ENCODE measurements at places on chromosomes 3 and 15.

DNA sequence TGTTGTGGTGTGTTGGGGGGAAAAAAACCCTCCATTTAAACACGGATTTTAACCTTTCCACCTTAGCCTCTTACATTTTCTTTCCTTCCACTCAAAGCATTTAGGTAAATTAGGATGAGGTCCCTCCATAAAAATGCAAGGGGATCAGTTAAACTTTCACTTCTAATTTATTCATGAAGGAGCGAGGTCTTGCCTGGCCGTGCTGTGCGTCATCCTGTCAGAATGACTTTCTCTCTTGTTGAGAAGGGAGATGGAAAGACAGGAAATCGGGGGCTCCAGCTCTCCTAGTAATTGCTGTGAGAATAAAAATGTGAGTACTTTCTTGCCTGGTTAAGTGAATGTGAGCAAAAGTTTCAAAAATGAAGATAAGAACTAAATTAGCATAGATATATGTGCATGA is 962.3 kb upstream of the NR2F2 start:
- no peak overlapping the region for H3K27ac ChIP-seq
- H3K4me1 ChIP-seq: no peaks in the 10 kb centered on the region
- no peak overlapping the region for H3K4me3 ChIP-seq
- H3K27me3 ChIP-seq: no peaks in the 10 kb centered on the region

GRCh38 chr15:58484791-58485600 is 53.2 kb downstream of the LIPC start:
- peak; percentile 52 for DNase-seq
- H3K27me3 ChIP-seq: no peaks in the 10 kb centered on the region
- H3K4me3 ChIP-seq: peak overlapping the region; percentile 60
- peak overlapping the region; percentile 88 for H3K27ac ChIP-seq

GRCh38 chr3:121491683-121492320 is 54.0 kb downstream of the POLQ start:
- no peak overlapping the region for H3K27ac ChIP-seq
- DNase-seq: no peak
- H3K4me3 ChIP-seq: no peak overlapping the region

DNA sequence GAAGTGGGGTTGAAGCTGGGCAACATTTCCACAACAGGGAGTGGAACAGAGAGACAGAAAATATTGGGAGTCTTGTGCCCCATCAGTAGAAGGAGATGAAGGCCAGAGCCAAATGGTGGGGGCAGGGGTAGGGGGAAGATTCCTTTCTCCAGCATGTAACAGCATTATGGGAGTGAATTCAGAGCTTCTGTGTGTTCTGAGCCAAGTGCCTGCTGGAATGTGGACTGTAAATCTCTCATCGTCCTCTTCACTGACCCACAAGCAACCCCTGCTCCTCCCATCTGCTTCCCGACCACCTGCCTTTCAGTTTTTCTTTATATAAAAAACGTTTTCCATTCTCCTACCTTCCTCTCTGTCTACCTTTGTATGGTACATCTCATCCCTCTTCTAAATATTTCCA is 344.2 kb upstream of the TPRG1 start:
- peaks cover 1% of the 10 kb centered on the region for H3K4me1 ChIP-seq
- H3K27ac ChIP-seq: no peak overlapping the region
- H3K4me3 ChIP-seq: no peak overlapping the region
- H3K36me3 ChIP-seq: no peaks in the 10 kb centered on the region

- H3K4me1 ChIP-seq: no peaks in the 10 kb centered on the region
- H3K27ac ChIP-seq: no peak overlapping the region
- no peaks in the 10 kb centered on the region for H3K36me3 ChIP-seq
- H3K27me3 ChIP-seq: no peaks in the 10 kb centered on the region
Measured at GRCh38 chr3:111031538-111031937, 40.1 kb upstream of the NECTIN3 start.

- peak overlapping the region; percentile 92 for H3K4me3 ChIP-seq
- H3K27me3 ChIP-seq: no peaks in the 10 kb centered on the region
- peaks cover 11% of the 10 kb centered on the region for H3K36me3 ChIP-seq
- peak overlapping the region; percentile 1 for H3K27ac ChIP-seq
- no peak for DNase-seq
Measured at GRCh38 chr3:197734667-197735318, 1.9 kb downstream of the RUBCN start.

GRCh38 chr3:23389089-23389488 is 186.0 kb downstream of the UBE2E2 start:
- no peak for DNase-seq
- no peak overlapping the region for H3K4me3 ChIP-seq

GRCh38 chr15:34813446-34814190 is 18.3 kb upstream of the ACTC1 start:
- no peak overlapping the region for H3K27ac ChIP-seq
- peaks cover 46% of the 10 kb centered on the region for H3K27me3 ChIP-seq
- no peak overlapping the region for H3K4me3 ChIP-seq
- DNase-seq: no peak

DNA sequence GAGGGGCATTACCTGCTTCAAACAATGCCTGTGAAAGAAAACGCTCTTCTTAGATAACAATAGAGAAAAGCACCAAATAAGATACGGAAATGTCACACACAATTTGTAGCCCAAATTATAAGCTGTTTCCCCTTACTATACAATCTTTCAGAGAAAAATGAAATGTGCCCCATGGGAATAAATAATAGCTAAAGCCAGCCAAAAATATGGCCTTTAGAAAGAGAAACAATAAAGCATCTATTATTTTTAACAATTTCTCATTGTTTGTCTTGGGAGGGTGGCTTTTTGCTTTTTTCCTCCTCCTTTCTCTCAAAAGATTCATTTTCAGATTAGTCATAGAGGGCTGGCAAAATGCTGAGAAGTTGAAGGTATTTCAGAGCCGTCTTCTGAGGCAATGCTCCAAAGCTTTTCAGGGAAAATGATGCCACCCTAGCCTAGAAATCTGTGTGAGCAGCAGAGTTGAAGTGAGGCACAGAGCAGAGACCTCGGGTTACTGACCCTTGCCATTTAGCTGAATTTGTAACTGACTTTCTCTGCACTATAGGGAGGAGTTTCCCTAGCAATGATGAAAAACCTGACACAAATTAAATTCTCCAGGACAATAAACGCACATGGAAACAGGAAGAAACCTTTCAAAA is 86.3 kb upstream of the PRICKLE2 start:
- H3K36me3 ChIP-seq: no peaks in the 10 kb centered on the region
- no peak overlapping the region for H3K4me3 ChIP-seq
- DNase-seq: no peak
- H3K27ac ChIP-seq: no peak overlapping the region
- H3K27me3 ChIP-seq: no peaks in the 10 kb centered on the region

GRCh38 chr15:92810418-92811138 is 89.5 kb upstream of the CHD2 start:
- peak overlapping the region; percentile 82 for H3K4me3 ChIP-seq
- peaks cover 20% of the 10 kb centered on the region for H3K36me3 ChIP-seq
- DNase-seq: no peak

GRCh38 chr15:90113166-90113565 is 10.9 kb upstream of the IDH2 start:
- no peaks in the 10 kb centered on the region for H3K4me1 ChIP-seq
- H3K27ac ChIP-seq: no peak overlapping the region
- H3K27me3 ChIP-seq: no peaks in the 10 kb centered on the region
- H3K4me3 ChIP-seq: no peak overlapping the region

- peaks cover 5% of the 10 kb centered on the region for H3K27me3 ChIP-seq
- no peaks in the 10 kb centered on the region for H3K36me3 ChIP-seq
- no peak for DNase-seq
- H3K4me1 ChIP-seq: peaks cover 2% of the 10 kb centered on the region
- H3K4me3 ChIP-seq: no peak overlapping the region
Measured at GRCh38 chr3:67067251-67067650, 69.1 kb downstream of the KBTBD8 start.

Measured in effector memory CD8-positive, alpha-beta T cell (primary cell).